ENCODE measurements at places on chromosomes 7 and 10.

DNA sequence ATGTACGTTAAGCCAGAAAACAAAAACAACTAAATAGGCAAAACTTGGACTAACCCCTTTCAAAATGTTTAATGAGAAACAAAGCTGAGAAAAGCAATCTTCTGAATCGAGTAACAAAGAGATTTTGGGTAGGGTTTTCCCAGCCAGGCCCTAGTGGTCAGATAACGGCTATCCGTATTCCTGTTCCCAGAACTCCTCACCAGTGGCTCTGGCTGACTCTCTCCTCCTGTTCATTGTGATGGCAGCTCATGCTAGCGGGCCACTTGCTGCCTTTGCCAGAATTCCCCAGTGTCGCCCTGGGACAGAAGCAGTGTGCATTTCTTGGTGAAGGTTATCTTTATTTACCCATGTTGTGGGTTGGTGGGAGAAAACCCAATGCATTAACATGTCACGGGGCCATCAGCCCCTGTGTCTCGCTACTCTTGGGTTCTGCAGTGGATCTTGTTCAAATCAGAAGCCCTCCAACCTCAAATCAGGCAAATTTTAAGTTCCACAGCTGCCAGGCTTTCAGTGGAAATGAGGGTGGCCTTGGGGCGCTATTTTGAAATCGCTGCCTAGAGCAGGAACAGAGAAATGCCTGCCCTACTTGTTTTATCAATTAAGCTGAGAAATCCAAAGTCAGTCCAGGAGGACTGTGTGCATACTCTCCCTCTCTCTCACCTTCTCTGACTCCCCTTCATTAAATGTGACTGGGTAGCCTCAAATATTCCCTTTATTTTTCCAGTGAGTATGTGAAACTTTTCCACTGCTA, 164.5 kb upstream of the NPVF start:
- DNase-seq = no peak

DNA sequence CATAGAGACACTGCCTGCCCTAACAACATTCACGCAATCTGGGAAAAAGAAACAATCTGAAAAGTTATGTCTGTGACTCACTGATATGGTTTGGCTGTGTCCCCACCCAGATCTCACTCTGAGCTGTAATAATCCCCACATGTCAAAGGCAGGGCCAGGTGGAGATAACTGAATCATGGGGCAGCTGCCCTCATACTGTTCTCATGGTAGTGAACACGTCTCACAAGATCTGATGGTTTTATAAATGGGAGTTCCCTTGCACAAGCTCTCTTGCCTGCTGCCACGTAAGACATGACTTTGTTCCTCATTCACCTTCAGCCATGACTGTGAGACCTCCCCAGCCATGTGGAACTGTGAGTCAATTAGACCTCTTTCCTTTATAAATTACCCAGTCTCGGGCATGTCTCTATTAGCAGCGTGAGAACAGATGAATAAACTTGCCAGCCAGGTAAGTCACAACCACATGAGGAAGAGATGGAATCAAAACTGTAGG, 341.5 kb upstream of the AOAH start:
- no peak for DNase-seq

DNA sequence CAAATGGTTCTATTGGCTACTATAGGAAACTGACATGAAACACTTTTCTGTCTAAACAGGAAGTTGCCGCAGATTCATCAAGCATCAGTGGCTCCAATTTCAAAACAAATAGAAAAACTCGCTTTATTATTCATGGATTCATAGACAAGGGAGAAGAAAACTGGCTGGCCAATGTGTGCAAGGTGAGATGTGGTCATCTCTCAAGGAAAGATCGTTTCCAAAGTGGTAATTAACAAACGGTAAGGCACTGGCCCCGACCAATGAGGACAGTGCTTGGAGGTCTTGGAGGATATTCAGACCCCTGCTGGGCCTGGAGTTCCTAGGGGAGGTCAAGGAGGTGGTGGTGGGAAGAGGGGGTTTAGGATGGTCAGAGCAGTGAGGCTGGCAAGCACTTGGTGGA, 2.6 kb downstream of the PNLIP start:
- no peak for DNase-seq

GRCh38 chr7:131570401-131570800, 14.0 kb upstream of the PODXL start:
- no peak for DNase-seq

DNA sequence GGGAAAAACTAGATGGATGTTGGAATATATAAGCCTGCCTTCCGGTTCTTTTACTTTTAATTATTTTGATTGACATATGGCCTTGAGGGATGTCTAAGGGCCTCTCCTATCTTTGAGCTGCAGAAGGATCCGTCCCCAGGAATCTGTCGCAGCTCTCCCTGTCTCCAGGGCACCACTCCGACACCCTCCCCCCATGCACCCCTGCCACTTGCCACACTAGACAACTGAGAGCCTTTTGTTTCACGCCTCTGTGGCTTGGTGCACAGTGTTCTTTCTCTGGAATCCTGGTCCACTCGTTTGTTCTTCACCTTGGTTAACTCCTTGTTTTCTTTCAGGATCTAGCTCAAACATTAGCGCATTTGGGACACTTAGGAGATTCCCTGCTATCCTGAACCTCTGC, 124.1 kb upstream of the EFCAB10 start:
- no peak for DNase-seq

DNA sequence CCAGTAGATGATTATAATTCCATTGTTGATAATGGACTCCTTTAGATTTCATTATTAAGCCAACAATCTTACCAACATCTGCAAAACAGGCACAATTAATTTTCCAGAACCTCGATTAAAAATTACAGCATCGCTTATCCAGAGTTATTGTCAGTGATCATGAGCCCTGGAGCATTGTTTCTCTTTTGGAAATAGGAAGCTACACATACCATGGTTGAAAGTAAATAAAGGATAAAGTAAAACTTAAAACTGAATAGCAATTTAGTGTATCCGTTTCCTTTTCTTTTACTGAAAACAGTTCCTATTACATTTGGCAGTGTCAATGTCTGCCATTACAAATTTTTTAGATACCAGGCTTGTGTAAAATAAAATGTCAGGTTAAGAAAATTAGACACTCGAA, 9.9 kb upstream of the HOXA2 start:
- no peak for DNase-seq

DNA sequence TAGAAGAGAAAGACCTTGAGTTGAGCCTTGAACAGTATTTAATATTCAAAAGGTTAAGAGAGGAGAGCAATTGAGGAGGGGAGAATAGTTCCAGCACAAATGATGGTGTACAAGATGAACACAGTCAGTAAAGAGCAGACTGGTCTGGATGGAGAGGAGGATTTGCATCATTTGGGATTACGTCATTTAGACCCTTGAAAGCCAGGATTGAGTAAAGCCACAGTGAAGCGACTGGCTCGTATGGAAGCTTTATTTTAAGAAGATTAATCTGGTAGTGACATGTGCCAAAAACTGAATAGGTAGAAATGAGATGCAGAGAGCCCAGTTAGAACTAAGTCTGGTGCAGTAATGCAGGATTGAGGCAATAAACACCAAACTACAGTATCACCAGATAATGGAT, 52.6 kb downstream of the TRUB1 start:
- DNase-seq = no peak

GRCh38 chr10:82609845-82610244, 734.9 kb downstream of the NRG3 start:
- DNase-seq = no peak

GRCh38 chr7:44114586-44115310, 8.6 kb downstream of the POLD2 start:
- DNase-seq = no peak

DNA sequence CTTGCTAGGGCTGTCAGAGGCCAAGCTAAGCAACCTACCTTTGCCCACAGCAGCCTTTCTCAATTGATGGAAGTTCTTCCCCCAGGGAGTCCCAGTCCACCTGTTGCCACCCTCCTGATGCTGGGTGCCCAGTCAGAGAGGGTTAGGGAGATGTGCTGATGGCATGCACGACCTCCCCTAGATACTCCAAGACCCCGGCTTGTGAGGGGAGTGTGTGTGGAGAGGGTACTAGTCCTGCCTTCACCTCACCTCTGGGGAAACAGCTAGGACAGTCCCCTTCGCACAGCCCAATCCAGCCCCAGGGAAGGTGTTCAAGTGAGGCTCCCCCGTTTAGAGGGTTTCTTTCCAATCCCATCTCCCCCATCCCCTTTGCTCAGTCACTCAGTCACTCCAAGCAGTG, 1.3 kb upstream of the UNC5B start:
- no peak for DNase-seq

DNA sequence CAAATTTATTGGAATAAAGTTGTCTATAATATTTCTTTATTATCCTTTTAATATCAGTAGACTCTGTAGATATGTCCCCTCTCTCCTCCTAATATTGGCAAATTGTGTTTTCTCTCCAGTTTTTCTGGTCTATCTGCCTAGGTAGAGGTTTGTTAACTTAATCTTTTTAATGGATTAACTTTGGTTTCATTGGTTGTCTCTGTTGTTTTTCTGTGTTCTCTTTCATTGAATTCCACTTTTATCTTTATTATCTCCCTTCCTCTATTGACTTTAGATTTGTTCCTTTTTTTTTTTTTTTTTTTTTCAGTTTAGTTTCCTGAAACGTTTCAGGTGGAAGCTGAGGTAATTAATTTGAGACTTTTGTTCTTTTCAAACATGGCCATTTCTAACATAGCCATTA, 10.6 kb downstream of the PLEKHS1 start:
- no peak for DNase-seq

DNA sequence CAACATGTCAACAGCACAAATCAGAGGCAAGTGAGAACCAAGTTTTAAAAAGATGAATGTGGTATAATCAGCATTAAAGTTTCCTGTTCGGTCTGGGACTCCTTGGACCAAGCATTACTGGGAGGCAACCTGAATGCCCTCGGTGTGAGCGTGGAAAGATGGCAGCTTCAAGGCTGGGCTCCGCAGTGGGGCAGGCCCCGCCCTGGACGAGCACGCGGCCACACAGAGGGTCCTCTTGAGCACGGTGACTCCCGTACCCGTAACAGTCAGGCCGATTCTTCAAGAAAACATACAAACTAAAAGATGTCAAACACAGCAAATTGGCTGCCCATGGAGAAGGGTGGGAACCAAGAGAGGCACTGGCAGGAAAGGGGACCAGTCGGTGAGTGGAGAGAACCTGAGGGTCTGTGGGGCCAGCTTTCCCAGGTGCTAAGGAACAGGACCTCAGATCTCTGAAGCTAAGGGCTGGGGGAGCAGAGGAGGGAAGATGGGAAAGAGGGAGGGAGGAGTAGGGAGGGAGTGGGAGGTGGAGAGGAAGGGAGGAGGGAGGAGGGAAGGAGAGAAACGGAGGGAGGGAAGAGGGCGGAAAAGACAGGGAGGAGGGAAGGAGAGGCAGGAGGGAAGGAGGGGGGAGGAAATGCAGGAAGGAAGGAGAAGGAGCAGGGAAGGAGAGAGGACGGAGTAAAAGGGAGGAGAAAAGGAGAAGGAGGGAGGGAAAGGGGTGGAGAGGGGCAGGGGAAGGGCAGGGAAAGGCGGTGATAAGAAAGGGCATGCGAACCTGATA, 71.2 kb upstream of the FAM20C start:
- DNase-seq = no peak

- no peak for DNase-seq
Measured at GRCh38 chr10:33542752-33543505, 208.5 kb upstream of the NRP1 start.

- DNase-seq = no peak
Measured at GRCh38 chr10:25573316-25573715, 360.7 kb upstream of the MYO3A start.

DNA sequence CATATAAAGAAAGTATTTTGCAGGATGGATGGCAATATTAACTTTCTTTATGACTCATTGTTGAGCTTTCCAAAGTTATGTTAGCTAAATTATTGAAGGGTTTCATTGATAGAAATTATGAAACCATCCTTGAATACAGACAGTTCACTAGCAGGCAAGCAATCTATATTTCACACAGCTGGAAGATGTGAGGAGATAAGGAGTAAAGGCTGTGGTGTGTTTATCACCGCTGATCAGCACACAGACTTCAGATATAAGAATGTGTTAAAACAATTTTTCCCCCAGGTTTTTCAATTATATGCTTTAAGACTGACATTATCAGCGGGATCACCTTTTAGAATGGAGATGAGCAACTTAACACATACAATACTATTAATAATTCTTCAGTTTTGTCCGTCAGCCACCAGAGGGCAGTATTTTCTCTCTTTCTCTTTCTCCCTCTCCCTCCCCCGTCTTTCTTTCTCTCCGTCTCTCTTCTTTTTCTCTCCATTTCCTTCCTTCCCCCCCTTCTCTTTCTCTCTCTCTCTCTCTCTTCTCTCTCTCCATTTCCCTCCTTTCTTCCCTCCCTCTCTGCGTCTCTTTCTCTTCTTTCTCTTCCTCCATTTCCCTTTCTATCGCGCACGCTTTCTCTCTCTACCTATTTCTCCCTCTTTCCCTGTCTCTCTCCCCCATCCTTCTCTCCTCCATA, 62.9 kb upstream of the FAM171A1 start:
- DNase-seq = no peak

DNA sequence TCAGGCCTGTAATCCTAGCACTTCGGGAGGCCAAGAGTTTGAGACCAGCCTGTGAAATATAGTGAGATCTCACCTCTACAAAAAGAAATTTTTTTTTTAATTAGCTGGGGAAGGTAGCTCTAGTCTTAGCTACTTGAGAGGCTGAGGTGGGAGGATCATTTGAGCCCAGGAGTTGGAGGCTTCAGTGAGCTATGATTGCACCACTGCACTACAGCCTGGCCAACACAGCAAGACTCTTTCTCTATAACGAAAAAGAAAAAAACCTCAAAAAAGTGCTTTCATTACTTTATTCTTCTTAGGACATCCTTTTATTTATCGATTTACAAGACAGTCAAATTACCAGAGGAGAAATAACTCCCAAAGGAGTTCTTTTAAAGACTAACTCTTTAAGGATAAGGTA, 49.4 kb upstream of the EXOC4 start:
- DNase-seq = no peak

GRCh38 chr7:157805713-157806112, 468.9 kb downstream of the DNAJB6 start:
- no peak for DNase-seq

DNA sequence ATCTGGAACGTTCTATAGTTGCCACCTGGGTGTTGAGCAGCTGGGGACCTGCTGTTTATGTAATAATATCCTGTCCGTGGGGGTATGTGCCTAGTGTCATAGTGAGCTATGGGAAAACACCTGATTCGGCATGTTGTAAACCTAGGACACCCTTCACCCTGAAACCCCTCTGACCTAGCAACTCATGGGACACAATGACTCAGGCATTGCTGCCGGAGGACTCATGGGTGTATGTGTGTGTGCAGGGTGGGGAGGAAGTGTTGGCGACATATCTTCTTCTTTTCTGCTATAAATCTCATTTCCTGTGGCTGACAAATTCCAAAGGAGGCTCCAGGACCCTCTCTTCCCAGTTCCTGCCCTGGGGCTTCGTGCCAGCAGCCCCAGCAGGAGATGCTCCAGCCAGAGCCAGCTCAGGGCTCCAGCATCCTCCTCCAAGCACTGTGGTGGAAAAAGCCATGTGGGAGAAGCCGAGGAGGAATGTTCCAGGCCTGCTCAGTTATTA, 77.0 kb upstream of the PODXL start:
- DNase-seq = no peak

GRCh38 chr10:50501478-50501877, 122.3 kb downstream of the SGMS1 start:
- DNase-seq = no peak
